Pons (tissue), 1 donor: ENCODE measurements at places on chromosomes 3 and 15.

GRCh38 chr3:44981220-44981619 is 5.2 kb downstream of the EXOSC7 start:
- DNase-seq = no peak

DNA sequence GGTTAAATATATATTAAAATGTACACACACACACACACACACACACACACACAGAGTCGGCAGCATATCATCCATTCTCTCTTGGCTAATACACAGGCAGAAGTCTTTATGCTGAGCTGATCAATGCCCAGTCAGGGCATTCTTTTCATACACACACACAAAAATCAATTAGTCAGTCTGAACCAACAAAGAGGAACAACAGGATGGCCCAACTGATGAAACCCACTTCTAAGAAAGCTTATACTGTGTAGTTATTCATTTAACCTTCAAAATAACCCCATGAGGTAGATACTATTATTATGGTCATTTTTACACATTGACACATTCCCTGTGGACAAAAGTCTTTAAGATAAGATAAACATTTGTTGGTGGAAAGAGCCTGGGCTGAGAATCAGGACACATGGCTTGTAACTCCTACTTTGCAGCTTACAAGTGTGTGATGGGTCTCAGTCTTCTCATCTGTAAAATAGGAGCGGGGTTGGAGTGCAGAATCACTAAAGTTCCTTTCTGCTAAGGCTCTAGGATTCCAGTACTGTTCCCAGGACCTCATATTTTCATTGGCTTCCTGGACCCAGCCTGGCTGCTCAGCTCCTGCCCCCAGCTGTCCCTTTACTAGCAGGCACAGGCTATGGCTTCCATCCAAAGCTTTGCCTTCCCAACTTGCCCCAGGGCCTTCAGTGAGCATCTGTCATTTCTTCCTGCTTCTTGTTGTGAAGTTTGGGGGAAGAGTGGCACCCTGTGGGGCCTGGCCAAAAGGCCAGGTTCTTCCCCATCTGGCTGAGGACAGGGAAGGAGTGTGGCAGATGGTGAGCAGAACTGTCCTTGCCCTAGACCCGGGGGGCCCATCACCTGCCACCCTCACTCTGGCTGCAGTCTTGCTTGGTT is 27.2 kb upstream of the GLCE start:
- peak; percentile 53 for DNase-seq

GRCh38 chr15:90325726-90326125 is 26.4 kb upstream of the ZNF774 start:
- no peak for DNase-seq

DNA sequence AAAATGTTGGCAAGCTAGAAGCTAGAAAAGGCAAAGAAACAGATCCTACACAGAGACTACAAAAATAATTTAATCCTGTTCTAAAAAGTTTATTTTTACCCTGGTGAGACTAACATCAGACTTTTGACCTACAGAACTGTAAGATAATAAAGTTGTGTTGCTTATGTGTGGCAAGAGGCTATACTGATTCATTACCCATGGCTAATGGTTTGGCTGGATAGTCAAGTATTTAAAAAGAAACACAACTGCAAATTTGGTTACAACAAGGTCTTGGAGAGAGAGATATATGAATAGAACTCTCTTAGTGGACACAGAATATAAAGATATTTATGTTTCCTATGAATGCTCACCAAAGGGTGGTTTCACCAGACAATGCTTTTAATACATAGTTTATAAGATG is 364.2 kb upstream of the PLSCR5 start:
- DNase-seq = no peak

- DNase-seq = no peak
Measured at GRCh38 chr3:192827208-192827607, 90.4 kb downstream of the MB21D2 start.

DNA sequence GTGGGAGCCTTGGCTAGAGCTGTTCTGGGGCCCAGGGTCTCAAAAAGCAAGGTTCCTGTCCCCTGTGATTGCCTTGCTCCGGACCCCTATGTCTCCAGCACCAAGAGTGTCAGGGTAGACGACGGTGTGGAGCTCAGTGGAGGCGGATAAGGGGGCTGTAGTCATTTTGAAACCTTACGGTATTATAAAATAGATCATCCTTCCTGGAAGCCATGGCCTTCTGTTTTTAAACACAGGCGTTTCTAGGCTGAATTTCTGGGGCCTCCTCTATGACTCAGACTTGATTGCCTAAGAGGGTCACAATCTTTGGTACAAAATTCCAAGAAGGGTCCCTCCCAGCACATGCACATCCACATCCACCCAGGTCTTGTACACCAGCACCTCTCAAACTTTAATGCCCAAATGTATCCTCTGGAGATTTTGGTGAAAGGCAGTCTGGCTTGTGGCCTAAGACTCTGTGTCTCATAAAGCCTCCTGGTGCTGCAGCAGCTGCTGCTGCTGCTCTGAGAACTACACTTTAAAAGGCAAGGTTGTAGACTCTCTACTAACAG is 70.5 kb upstream of the XCR1 start:
- peak; percentile 28 for DNase-seq

DNA sequence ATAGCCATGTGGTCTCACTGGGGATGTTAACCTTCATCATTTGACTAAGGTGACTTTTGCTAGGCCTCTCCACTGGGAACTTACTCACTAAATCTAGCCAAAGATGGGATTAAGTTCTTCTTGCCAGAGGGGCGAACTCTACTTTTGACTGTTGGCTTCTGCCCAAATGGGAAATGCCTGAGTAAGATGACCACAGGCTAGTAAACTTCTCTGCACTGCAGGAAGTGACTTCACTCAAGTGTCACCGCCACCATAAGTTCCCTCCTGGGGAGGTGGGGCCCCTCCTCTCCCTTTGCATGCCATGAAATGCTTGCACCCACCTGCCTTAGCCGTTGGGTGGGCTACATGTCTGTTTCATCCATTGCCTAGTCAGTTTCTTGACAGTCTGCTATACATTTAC is 388.3 kb downstream of the FEZF2 start:
- no peak for DNase-seq

GRCh38 chr3:146464005-146464595 is 5.3 kb downstream of the PLSCR2 start:
- DNase-seq = no peak

- DNase-seq = no peak
Measured at GRCh38 chr3:52226229-52226817, 878 bp upstream of the TLR9 start.

DNA sequence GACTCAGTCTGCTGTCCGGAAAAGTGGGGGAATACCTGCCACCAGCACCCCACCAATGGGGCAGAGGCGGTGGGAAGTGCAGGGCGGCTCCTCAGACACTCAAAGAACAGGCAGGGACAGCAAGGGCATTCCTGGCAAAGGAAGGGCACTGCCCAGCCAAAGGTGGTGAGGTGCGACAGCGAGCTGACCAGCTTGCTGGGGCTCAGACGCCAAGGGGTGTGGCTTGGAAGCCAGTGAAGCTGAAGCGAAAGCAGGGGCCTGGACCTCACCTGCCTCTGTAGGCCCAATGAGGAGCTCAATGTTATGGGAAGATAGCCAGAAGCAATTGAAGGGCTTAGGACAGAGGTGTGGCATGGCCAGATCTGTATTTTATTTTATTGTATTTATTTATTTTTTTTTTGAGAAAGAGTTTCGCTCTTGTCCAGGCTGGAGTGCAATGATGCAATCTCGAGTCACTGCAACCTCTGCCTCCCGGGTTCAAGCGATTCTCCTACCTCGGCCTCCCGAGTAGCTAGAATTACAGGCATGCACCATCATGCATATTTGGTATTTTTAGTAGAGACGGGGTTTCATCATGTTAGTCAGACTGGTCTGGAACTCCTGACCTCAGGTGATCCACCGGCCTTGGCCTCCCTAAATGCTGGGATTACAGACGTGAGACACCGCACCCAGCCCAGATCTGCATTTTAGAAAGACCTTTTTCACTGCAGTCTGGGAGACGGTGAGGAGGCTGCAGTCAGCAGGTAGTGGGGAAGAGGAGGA is 4.4 kb upstream of the LMAN1L start:
- DNase-seq = no peak

DNA sequence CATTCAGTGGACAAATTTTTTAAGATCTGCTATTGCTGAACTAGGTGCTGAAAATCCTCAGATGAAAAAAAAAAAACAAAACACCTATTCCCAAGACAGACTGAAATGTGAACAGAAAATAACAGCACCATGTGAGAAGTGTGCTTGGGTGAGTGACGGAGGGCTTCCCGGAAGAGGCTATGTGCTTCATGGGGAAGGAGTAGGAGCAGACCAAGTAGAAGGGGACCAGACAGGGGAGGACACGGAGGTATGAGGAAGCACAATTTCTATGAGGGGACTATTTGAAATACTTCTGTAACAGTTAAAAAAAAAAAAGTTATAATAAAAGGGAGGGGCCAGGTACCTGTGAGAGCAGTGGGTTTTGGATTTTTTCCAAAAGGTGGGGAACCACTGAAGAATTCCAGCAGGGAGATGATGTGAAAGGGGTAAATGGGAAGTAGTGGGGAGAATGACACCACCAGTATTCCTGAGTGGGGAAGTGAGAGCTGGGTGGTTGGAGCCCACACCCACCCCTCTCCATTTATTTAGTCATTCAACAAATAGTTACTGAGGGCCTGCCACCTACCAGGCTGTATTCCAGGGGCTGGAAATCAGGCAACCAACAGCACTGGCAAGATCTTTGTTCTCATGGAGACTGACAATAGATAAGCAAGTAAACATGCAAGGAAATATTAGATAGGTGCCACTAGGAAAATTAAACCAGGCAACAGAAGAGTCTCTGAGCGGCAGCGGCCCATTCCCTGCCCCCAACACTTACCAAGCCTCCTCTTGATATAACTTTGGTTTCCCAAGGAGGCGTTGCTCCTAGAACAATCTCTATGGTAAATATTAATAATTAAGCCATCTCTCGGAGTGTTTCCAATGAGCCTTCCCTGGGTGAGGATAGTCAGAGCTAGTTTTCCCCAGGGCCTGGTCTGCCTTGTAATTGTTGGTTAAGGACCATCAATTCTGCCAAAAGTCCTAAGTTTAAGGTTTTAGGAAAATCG is 3.8 kb upstream of the USP3 start:
- no peak for DNase-seq

DNA sequence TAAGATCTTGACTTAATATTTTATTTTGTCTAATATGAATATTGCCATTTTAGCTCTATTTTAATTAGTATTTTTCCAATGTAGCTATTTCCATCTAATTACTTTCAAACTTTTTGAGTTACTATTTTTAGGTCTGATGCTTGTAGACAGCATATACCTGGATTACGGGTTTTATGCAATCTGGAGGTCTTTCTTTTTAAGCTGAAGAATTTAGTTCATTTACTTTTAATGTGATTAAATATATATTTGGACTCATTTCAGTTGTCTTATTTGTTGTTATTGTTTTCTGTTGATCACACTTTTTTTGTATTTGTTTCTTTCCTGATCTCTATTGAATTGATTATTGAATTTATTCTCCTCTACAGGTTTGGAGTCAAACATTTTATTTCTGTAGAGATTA is 30.3 kb downstream of the THRB start:
- DNase-seq = no peak

- no peak for DNase-seq
Measured at GRCh38 chr3:68056556-68056955, 402.1 kb upstream of the SUCLG2 start.

DNA sequence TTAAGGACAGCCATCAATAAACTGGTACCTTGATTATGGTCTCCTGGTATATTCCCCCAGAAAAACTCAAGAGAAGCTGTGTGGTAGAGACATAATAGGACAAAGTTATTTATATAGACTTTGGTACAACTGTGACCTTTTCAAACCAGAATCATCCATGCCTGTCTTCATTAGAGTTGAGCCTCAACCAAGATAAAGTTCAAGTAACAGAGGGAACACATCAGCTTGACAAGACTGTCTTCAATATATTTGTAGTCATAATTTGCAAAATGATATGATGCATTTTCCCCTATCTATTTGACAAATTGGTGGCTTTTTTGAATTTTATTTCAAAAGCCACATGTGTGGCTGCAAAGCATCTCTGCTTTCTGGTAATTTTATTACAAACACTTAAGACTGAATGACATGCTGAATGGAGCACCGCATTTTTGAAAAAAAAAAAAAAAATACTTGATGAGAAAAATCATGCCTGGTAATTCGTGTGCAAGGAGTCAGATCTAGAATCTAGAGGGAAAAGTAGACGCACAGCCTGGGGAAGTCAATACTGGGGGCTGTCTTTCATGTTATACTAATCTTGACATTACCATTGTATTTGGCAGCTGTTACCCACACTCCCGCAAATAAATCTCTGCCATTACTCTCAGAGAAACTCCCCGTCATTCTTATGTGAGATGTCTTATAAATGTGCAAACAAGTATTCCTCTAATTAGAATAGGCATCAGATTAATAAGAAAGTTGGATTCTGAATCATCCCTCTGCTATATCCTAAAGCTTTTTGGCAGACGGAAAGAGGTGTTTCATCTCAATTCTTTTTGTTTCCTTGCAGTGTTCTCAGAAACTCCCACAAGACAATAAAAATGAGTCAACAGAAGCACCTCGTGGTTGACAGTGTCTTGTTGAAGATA is 554.8 kb upstream of the CBLB start:
- DNase-seq = no peak

DNA sequence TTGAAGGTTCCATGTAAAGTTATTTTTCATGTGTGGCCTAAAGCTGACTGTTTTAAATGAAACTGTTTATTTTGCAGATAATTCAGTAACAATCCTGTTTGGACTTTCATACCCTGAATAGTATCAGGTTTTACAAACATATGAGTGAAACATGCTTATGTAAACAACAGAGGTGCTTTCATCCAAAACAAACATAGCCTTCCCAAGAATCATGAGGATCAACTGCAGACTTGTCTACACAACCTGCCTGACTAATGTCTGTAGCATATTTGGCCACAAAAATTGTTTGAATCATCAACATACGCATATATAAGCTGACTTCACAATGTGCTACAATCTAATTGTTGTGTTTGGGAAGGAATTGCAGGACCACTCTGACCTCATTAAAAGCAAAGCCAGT is 190.4 kb downstream of the DIPK2A start:
- DNase-seq = no peak
